ENCODE measurements at places on chromosomes 16 and 17. TPM values are rescaled to one million over a fixed set of nuclear protein-coding genes. Genes with fewer than 3 reads are reported as not detected.

- peak; percentile 86 for DNase-seq
Observed at GRCh38 chr16:75244844-75245758, 6.3 kb downstream of the BCAR1 start.

EFCAB13 gene
- polyA plus RNA-seq: 9.4 TPM

DNA sequence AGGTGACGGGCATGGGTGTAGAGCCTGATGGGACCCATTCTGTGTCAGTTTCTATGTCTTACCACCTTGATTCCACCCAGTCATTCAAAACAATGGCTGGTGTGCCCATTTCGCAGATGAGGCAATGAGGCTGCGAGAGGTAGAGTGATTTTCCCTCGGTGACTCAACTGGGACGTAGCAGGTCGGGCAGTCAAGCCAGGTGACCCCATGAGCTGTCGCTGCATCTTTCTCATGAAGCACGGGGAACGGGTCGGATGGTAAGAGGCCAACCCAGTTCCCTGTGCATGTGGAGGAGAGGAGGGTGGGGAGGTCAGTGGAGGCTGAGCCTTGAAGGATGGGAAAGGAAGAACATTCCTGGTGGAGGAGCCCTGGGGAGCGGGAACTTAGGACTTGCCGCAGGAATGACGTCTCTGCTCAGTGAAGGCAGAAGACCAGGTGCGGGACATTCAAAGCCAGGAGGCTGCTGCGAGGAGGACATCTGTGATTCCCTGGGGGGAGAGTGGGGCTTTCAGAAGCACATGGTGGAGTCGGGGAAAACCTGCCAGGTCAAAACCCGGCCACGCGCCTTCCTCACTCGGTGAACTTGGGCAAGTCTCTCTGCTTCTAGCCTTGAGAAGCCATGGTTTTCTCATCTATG, 1.1 kb downstream of the IL21R start:
- no peak for DNase-seq

- DNase-seq: no peak
Observed at GRCh38 chr17:46722662-46723285, 95.7 kb downstream of the WNT3 start.

DNA sequence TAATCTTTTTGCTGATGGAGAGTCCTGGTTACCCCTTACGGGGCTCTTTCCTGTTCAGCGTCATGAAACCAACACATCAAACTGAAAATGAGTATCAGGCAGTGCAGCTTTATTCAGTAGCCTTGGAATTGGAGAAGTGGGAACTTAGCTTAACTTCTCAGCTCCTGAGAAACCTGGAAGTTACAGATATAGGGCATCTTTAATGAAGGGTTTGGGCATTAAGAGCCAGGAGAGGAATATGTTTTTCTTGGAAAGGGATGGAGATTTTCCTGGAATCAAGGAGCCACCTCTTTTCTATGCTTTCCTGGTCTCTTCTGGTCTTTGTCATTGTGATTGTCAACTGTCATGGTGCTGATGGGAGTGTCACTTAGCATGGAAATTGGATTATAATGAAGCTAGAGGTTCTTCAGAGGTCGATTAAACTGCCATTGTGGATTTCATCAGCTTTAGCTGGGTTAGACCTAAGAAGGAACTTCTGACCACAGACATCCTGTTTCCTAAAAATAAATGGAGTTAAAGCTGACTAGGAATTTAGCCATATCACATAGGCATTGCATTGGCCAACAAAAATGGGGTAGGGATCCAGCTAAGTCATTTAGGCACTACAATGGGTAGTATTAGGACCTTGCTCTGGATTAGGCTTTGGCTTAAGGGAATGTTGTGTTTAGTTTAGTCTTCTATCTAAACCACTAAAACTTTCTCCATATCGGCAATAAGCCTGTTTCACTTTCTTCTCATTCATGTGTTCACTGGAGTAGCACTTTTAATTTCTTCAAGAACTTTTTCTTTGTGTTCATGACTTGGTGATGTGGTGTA, 186.4 kb downstream of the BCAS3 start:
- no peak for DNase-seq

DNA sequence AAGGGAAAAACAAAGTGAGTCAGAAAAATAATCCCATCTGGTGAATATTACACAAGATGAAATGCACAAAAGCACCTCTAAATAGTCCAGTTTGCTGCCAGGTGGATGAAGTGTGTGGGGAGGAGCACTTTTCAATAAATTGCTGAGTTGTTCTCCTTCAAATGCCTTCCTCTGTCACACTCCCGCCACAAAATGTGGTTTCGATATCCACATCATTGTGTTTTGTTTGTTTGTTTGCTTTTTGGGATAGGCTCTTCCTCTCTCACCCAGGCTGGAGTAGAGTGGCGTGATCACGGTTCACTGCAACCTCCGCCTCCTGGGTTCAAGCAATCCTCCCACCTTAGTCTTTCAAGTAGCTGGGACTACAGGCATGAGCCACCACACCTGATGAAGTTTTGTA, 24.6 kb upstream of the SHISA9 start:
- no peak for DNase-seq

- DNase-seq: no peak
Observed at GRCh38 chr16:12217341-12217740, 240.8 kb downstream of the SNX29 start.

DNA sequence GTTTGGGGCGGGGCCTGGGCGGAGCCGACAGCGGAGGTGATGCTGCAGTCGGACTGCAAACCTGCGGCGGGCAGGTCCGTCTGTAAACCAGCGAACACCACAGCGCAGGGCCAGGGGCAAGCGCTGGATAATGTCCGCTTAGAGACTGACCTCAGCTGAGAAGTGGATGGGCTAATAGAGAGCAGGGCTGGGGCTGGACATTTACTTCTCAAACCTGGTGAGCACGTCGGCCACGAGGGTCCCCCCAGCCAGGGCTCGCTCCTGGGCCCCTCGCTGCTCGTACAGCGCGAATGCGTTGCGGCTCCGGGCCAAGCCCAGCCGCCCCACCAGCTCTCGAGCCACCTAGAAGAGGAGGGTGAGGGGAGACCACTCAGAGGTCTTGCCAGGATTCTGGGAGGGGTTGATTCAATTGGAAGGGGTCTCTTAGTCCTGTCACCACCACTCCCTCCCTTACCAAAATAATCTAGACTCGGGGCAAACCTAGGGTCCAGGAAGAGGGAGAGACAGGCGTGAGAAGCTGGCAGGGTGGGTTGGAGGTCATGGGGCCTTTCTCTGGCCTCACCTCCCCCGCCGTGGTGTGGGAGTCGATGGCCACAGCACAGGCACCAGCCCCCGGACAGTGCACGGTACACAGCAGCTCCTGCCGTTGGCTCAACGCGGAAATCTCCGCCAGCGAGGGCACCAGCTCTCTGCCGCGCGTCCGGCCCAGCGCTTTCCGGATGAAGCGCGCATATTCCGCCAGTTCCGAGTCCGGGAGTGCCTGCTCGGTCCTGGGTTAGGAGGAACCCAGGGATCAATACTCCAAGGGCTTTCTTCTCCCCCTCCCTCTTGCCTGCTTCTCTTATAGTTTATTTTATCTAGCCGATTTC, 5.8 kb downstream of the PLEKHH3 start:
- no peak for DNase-seq

- peak; percentile 76 for DNase-seq
Observed at GRCh38 chr17:57861790-57862693, 12.2 kb upstream of the MRPS23 start.

- DNase-seq: no peak
Observed at GRCh38 chr17:57038486-57038885, 46.6 kb upstream of the AKAP1 start.

All from large intestine (tissue), 12 donors.